ENCODE measurements at places on chromosomes 12 and 14.

- no peak for DNase-seq
Observed at GRCh38 chr14:101004954-101005353, 101.4 kb upstream of the RTL1 start.

DNA sequence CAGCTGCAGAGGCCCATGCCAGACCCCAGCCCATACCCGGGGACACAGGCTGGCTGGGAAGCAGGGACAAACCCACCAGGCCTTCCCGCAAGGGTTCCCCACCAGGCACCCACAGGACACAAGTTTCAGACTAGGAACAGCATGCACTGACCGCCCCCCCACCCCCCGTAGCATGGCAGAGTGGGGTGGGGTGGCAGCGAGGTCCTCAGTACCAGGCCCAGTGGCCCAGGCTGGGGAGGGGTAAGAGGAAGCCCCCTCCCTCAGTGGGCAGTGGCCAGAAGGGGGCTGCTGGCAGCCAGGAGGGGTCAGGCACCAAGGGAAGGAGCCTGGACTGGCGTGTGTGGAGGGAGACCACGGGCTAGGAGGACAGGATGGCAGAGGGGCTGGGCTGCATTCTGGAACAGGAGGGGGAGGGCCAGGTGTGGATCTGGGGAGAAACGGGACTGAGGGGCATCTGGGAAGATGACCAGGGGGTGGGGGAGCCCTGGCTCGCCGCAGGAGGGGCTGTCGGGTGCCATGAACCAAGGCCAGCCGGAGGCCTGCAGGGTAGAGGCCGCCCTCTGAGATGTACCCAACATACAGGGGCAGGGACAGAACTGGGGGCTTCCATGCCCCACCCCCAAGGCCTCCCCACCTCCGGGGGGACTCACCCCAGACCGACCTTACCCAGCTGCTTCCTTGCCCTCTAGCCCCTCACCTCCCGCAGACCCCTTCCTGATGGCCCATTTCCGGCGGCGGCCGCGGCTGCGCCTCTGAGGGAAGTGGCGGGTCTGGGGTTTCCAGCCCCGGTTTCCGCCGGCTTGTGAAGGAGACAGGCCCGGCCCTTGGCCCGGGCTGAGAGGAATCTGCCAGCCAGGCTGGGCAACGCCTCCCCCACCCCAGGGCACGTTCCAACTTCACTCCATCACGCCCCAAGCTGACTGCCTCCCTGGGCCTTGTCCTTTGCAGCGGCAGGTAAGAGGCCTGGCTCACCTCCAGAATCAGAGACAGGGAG lies 5.6 kb upstream of the JAG2 start:
- DNase-seq, result peak; percentile 61

DNA sequence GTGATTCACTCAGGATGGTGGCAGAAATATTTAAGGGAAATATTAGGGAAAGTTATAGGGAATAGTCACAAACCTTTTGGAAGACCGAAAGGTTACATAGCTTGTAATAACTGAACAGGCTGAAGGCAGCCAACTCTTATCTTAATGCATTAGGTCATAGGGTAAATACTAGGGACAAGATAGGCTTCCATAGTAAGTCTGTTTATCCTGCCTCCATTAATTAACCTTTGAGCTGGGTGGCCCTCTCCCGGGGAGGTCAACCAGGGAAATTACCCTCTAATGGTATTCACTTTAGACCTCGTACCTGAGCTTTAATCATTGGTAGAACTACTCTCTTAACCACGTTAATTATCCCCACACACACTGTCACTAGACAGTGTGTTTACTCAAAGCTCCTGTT lies 981.8 kb downstream of the SLC16A7 start:
- no peak for DNase-seq

DNA sequence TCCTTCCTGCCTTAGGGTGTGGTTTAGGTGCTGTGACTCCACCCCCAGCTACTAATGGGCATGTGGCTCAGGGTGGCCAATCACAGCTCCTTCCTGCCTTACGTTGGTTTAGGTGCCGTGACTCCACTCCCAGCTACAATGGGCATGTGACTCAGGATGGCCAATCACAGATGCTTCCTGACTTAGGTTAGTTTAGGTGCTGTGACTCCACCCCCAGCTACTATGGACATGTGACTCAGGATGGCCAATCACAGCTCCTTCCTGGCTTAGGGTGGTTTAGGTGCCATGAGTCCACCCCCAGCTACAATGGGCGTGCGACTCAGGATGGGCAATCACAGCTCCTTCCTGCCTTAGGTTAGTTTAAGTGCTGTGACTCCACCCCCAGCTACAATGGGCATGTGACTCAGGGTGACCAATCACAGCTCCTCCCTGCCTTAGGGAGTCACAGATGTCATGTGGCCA lies 163.9 kb downstream of the TBX5 start:
- DNase-seq, result no peak

DNA sequence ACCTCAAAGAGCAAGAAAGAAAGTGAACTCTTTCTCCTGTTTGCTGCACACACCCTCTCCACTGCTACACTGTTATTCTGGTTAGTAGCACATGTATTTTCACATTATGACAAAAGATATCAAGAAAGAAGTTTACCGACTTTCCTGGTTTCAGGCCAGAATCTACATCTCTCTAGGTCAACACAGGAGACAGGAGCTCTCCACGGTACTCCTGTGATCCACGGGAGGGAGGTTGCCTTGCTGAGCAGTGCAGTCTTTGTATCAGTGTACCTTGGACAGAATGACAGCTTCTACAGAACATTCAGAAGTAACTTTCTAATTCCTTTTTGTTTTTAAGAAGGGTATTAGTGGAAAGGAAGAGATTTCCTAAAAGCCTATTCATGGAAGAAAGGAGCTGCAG lies 805.6 kb downstream of the NRXN3 start:
- no peak for DNase-seq

DNA sequence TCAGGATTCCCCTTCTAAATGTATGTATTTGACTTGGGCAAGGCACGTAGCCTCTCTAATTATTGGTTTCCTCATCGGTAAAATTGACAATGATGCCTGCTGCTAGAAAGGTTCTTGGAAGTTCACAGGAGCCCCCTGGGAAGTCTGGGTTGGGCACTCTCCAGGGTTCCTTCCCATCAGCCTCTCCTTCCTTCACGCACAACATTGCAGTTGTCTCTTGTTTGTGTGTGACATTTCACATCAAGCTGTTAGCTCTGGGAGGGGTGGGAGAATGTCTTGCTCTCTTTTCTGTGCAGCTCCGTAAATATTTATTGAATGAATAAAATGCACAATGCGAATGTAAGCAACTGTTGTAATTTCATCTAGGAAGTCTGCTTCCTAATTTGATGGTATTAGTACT lies 153.2 kb upstream of the PRICKLE1 start:
- DNase-seq, result no peak

GRCh38 chr12:6044082-6044481 lies 80.4 kb downstream of the VWF start:
- DNase-seq, result no peak

DNA sequence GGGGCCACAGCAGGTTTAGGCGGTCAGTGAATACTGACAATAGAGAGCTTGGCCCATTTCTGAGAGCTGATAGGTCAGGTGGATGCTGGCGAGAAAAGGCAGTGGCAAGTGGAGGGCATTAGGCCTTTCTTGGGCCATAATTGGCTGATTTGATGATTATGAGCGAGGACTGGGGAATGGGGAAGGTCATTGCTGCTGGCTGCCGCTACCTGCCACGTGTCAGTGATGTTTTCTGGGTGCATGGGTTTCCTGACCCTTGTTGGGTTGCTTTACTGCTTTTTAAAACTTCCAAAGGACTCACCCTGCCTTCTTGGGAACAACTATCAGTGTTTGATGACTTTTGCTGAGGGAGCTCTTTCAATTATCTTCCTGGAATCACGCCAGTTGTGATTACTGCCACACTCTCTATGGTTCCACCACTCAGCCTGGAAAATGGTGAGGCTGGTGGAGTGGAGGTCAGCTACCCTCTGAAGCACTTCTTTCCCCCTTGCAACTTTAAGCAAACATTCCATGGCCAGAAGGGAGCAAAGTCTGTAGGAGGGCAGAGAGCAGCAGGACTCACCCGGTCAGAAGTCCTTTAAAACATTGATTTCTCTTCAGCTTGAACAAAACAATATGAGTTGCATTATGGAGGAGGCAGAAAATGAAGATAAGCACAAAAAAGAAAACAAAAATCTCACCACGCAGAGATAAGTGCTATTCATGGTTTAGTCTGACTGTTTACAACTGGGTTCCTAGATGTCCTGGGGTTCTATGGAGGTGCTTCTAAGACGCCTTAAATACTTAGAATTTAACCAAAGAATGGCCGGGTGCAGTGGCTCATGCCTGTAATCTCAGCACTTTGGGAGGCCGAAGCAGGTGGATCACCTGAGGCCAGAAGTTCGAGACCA lies 12.1 kb upstream of the SLC10A1 start:
- DNase-seq, result no peak

DNA sequence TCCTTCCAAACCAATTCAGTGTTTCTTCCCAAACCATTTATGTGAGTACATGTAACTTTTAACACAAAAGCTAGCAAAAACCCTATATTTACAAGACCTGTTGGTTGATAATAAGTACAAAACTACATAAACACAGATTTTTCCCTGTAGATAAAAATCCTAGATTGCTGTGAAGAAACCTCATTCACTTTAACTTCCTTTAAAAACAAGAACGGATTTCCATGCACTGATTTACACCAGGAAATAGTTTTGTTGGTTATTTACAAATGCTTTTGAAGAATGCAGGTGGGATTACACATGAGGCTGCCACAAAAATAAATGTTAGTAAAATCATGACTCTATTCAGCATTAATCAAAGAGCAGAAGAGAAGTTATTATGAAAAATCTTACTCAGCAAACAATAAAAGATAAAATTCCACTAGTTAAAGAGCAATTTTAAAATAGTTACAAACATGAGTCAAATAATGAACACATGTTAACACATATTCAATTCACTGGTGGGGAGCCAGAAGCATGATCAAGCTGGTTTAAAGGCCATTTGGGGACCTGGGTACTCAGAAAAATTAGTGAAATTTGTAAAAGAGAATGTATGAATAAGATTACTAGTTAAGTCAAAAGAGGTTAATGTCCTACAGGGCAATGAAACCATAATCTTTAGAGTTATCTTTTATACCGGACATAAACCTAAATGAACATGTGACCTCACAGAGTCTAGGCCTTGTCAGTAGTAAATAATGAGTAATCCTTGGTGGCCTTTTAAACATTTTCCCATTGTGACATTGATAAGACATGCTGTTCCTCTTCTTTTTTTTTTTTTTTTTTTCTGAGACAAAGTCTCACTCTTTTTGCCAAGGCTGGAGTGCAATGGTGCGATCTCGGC lies 79.9 kb downstream of the PHLDA1 start:
- no peak for DNase-seq

- no peak for DNase-seq
Observed at GRCh38 chr12:1162081-1162760, 171.2 kb downstream of the ERC1 start.

DNA sequence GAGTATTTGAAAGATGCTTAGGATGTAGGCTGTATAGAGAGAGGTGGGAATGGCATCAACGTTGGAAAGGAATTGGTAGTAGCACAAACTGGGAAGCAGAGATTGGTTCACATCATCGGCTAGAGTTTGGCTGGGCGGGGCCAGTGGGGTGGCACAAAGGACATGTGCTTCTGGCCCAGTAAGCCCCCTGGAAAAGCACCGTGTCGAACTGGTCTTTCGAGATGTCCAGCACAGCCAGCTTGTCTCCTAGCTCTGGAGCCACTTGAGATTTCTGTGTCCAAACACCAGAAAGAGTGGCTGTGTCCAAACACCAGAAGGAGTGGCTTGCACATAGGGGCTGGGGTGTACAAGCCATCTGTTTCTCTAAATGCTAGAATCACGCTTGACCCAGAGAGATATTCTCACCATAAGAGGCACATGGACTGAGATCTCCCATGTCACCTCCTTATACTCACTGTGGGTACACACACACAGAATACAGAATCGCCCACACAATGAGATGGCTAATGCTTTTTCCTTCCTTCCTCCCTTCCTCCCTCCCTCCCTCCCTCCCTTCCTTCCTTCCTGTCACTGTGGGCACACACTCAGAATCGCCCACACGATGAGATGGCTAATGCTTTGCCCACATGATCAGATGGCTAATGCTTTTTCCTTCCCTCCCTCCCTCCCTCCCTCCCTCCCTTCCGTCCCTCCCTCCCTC lies 41.8 kb upstream of the KCNK13 start:
- no peak for DNase-seq

GRCh38 chr14:84482256-84483071 lies 1047.5 kb upstream of the FLRT2 start:
- no peak for DNase-seq

DNA sequence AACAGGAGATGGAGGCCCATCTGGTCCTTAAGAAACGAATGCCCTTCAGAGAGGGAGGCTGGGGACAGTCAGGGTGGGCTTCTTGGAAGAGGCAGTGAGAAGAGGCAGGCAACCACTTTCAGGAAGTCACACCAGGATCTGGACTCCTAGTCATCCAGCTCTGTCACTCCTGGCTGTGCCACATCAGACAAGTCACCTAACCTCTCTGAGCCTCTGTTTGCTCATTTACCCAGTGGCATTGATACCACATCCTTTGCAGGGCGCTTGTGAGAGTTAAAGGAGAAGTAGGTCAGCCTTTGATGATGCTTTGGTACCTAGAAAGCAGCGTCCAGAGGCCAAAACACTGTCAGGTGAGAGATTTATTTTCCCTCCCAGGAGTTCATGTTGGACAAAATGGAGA lies 11.1 kb downstream of the CCDC197 start:
- DNase-seq, result no peak

- no peak for DNase-seq
Observed at GRCh38 chr12:112885236-112885635, 21.5 kb upstream of the OAS1 start.

- DNase-seq, result no peak
Observed at GRCh38 chr12:3480764-3481163, 10.2 kb upstream of the PRMT8 start.

- no peak for DNase-seq
Observed at GRCh38 chr12:46749322-46749721, 76.5 kb downstream of the SLC38A4 start.

Measured in activated T-cell treated with anti-CD3 and anti-CD28 coated beads, Interleukin-2, amount 50 U/mL, for 72 hours (primary cell).